ENCODE measurements at places on chromosomes 2 and 18.

GRCh38 chr2:19833978-19834377 is 67.8 kb downstream of the TTC32 start:
- DNase-seq, result no peak

- DNase-seq, result no peak
These were observed 99.3 kb upstream of the FZD5 start for GRCh38 chr2:207868855-207869596.

- DNase-seq, result peak; percentile 56
These were observed 93.1 kb downstream of the RHOB start for GRCh38 chr2:20539776-20540586.

DNA sequence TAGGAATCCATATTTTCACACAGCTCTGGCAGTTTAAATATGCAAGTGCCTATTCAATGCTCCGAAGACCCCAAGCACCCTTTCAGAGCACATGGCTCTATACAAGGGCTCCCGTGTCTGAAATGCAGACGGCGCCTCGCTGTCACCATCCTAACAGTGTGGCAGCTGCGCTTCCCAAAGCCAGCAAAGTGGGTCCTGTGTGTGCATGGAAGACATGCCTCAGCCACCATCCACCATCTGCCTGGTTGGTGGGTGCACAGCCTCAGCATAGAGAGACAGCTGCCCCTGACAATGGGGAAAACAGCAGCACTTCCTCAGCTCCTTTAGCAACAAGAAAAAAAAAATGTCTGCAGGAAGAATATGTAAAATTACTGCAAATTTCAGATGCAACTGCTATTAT is 218.1 kb downstream of the SP3 start:
- no peak for DNase-seq

DNA sequence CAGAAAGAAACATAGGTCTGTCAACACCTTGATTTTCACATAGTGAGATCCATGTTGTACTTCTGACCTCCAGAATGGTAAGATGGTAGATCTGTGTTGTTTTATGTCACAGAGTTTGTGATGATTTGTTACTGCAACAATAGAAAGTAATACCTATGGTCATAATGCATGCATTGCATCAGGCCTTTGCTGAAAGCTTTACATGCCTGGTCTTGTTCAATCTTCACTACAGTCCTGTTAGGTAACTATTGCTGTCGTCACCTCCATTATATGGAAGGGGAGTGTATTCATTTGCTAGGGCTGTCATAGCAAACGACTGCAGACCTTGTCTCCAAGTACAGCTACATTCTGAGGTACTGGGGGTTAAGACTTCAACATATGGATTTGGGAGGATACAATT is 243.5 kb downstream of the ANAPC1 start:
- no peak for DNase-seq

GRCh38 chr18:48780201-48780912 is 170.4 kb downstream of the SMAD7 start:
- no peak for DNase-seq

GRCh38 chr2:26008851-26009566 is 24.9 kb upstream of the RAB10 start:
- DNase-seq, result peak; percentile 53

- no peak for DNase-seq
These were observed 447.0 kb downstream of the SOX11 start for GRCh38 chr2:6139142-6139541.

DNA sequence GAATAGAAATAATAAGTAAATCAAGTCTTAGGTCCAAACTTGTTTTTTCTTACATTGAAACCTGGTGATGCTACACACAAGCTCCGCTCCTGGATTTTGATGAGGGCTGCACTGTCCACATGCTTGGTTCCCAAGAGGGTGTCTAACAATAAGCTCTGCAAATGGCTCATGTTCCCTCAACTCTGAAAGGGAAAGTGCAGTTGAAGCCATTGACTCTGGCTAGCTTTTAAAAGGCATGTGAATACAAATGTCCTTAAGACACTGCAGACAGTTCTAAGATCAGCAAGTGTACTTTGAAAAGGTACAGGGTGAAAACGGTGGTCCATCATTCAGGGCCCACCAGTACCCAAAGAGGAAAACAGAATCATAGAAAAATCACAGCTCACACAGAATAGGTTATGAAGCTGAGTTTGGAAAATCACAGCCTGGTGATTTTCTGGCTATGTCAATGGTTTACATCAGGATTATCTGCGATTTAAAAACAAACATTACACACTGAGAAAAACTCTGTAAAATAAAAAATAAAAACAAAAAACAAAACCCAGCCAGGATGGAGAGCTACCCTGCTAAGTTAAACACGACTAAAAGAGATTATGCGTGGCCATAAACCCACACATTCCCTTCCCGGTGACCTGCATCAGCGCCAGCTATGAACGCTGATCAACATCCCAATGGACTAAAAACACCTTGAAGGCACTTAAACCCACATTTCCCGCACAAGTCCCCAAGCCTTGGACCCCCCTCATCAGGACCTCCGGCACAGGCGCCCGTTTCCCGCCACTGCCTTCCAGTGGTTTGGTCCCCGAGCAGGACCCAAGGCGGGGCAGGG is 554 bp downstream of the PFN4 start:
- DNase-seq, result peak; percentile 38

GRCh38 chr2:107063228-107063627 is 177.3 kb upstream of the ST6GAL2 start:
- DNase-seq, result no peak

DNA sequence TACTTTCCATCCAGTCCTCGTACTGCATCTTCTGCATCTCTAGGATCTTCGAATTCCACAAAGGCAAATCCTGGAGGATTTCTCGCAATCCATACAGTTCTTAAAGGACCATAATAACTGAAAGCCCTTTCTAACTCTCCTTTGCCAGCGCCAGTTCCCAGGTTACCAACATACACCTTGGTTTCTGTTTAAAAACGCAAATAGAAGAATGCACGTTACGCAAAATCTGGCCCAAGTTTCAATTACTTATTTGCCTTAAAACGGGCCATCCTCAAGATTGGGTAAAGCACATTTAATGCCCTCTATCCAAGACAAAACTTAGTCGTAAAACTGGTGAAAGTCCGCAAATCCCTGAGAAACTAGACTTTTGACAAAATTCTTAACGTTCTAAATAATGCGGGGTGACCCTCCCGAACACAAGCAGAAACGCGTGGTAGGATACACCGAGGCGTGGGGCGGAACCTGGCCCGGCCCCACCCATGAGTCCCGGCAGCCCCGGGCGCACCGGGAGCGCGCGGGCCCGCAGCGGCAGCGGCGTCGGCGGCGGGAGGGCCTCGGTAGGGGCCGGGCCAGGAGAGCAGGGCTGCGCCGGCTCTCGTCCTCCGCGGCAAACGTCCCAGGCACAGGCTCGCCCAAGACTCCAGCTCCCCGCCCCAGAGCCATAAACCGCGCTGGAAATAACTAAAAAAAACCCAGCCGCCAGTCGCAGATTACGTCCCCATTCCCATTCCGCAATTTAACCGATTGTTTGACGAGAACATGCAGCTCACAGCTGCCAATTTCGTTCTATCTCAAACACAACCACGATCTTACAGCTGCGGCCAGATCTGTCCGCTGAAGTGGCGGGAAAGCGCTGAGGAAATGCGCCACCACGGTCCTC is 910 bp downstream of the SRSF7 start:
- peak; percentile 72 for DNase-seq

DNA sequence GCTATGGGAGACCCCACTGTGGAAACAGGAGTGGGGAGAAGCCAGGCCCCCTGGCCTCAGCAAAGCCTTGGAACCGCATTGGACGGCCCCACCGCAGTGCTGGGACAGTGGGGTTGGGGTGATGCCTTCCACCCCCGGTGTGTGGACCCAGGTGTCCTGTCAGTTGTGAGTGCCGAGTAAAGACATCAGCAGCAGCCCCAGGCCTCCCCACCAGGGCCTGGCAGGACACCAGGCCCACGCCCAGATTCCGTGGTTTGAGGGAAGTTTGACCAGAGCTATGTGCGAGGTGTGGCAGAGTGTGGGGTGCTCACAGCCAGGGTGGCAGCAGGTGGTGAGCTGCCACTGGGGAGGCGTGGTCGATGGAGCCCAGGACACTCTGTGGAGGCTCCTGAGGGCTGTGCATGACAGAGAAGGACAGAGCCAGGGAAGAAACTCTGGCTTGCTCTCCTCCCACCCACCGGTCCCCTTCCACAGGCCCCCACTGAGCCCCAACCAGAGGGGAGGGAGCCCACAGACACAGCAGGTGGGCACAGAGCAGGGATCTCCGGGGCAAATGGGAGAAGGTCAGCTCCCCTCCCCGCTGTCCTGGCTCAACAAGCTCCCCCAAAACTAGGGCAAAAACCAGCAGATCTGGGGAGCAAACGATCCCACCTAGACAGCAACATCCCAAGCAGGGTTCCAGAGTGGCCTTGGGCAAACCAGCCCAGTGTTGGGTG is 69.1 kb downstream of the TWIST2 start:
- DNase-seq, result no peak

DNA sequence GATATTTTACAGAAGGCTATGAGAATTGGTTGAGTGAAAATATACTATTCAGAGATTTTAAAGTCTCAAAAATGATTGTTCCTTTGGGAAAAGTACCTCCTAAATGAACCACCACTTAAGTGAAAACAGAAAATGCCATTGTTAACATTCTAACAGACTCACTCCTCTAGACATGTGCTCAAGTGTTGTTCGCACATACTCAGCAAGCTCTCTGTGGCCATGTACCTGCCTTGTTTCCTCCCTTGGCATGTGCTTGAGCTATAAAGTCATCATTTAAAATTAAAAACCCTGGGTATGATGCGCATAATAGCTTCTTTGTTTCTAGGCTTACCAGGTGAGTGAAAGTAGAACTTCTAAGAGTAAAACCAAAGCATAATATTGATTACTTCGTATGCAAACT is 343.2 kb upstream of the VRK2 start:
- DNase-seq, result no peak

GRCh38 chr2:181468811-181469210 is 11.6 kb downstream of the ITGA4 start:
- no peak for DNase-seq

DNA sequence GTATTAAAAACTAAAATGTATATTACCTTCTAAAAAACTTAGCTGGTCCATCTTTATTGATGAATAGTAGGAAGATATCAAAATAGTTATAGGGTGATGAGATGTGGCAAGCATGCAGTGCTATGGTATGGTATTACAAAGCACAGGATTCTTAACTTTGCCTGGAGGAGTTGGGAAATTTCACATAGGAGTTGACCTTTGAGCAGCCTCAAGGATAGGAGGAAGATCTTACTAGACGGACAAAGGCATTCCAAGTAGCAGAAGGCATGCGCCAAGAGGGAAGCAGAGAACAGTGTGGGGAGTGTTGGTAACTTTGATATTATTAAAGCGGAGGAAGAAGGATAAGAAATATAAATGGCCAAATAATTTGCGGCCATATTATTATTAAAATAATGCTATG is 60.0 kb downstream of the TTC21B start:
- DNase-seq, result no peak

GRCh38 chr2:159938395-159938794 is 124.0 kb downstream of the PLA2R1 start:
- DNase-seq, result no peak

- DNase-seq, result no peak
These were observed 10.0 kb upstream of the FEZ2 start for GRCh38 chr2:36607947-36608346.

DNA sequence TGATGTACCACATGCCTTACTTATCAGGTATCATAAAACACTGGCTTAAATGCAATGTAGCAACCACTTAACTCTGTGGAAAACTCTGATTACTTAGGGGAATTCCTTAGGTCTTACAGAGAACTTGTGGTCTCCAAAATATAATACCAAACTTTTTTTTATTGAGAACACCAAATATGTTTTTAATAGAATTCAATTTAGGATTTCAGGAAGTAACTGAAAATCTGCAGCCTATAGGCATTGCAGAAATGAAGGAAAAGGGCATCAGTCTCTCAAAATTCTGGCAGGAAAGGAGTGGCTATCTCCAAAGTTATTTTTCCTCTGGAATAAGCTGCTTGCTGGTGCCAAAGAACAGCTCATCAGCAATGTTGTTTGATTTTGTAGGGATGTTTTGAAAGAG is 105.3 kb upstream of the UGP2 start:
- DNase-seq, result no peak

GRCh38 chr2:71235930-71236587 is 9.2 kb upstream of the PAIP2B start:
- no peak for DNase-seq

GRCh38 chr2:151946899-151947812 is 118.9 kb upstream of the ARL5A start:
- no peak for DNase-seq

- DNase-seq, result no peak
These were observed 695.3 kb downstream of the SATB2 start for GRCh38 chr2:198762441-198762840.

- no peak for DNase-seq
These were observed 751.4 kb upstream of the HS6ST1 start for GRCh38 chr2:129069875-129070594.

GRCh38 chr18:29494371-29494770 is 1317.4 kb upstream of the CDH2 start:
- no peak for DNase-seq

- DNase-seq, result no peak
These were observed 36.6 kb downstream of the LONRF2 start for GRCh38 chr2:100285691-100286090.

- peak; percentile 9 for DNase-seq
These were observed 78.4 kb downstream of the MAPK4 start for GRCh38 chr18:50638016-50638883.

DNA sequence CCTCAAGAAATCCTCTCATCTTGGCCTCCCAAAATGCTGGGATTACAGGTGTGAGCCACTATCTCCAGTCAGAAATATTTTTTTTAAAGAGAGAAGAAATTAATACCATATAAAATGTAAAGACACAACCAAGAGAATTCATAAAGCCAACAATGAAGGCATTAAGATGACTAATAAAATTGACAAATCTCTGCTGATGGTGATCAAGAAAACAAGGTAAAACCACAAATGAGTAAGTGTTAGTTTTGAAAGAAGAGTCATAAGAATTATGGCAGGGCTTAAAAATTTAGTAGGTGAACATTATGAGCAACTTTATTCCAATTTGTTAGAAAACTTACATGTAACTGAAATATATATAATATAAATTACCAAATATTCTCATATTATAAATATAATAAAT is 752.8 kb upstream of the CELF4 start:
- DNase-seq, result no peak

DNA sequence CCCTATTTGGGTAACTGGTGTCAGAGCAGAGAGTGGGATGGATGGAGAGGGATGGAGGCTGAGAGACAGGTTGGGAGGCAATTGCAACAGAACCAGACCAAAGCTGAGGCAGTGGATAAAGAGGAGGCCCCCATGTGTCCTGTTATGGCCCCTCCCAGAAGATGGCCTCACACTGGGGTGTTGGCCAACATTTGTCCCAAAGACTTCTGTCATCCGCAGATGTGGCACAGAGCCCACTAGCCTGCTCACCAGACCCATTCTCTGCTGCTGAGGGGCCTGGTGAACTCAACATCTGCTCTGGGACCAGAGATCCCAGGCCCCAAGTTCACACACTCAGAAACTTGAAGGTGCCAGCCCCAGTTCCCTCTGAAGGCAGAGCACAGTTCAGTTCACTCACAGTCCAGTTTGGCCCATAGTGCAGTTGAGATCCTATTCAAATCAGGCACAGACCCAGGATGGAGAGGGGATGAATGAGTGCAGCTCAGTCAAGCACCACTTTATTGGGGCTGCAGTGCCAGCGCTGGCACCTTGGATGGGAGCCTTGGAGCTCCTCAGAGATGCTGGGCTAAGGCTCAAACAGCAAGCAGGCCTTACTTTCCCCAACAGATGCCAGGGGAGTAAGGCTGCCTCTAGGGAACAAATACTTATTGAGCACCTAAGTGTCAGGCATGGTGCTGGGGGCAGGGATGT is 189.2 kb downstream of the ZBTB7C start:
- DNase-seq, result peak; percentile 7

GRCh38 chr2:54723996-54724559 is 616 bp downstream of the EML6 start:
- peak; percentile 60 for DNase-seq

- no peak for DNase-seq
These were observed 78.5 kb downstream of the SDC1 start for GRCh38 chr2:20146401-20146800.

Measured in midbrain (tissue), 1 donor.